ENCODE measurements at places on chromosomes 3 and 15.

DNA sequence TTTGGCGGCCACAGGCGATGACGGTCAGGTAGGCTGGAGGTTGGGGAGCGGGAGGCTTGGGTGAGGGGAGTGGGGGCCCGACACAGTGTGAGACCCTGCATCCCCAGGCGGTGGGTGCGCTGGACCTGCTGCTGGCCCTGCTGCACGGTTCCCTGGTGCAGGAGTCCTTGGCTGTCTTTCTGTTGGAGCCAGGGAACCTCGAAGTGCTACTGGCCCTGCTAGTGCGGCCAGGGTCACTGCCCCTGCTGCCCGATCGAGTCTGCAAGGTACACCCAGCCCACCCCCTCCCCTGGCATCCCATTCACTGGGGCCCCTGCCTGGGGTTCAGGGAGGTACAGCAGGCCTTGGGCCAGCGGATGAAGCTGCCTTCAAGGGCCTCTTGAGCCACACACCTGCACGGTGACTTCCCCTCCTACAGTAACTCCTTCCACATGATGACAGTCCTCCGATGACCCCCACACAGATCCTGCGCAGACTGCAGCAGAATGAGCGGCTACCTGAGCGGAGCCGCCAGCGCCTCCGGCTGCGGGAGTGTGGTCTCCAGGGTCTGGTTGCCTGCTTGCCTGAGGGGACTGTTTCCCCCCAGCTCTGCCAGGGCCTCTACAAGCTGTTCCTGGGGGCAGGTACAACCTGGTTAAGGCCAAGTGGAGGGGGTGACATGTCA lies 19.5 kb downstream of the NBEAL2 start:
- no peak for DNase-seq

GRCh38 chr3:16663854-16664712 lies 58.9 kb upstream of the DAZL start:
- no peak for DNase-seq

DNA sequence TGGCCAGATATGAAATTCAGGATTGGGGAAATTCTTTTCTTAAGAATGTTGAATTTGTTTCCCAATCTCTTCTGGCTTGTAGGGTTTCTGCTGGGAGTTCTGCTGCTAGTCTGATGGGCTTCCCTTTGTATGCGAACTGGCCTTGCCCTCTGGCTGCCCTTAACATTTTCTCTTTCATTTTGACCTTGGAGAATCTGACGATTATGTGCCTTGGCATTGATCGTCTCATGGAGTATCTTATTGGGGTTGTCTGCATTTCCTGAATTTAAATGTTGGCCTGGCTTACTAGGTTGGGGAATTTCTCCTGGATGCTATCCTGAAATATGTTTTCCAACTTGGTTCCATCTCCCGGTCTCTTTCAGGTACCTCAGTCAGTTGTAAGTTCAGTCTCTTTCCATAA lies 152.2 kb downstream of the CFAP20DC start:
- DNase-seq: no peak

- no peak for DNase-seq
Measured at GRCh38 chr3:2790266-2790815, 319.8 kb downstream of the IL5RA start.

DNA sequence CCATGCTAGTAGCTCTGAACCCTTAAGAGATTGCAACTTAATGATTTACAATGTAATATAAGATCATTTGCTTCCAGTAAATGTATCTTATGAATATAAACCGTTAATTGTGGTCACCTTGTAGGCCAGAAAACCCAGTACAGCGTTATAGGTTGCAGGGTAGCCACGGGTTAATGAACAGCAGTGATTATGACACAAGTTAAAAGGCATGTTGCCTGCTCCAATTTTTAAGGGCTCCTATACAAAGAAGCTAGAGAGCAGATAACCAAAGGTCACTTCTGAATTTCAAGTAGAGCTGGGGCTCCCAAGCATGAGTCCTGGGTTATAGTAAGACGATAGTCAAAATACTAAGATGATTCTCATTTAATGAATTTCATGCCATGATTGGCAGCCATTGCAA lies 13.5 kb downstream of the GUCA1C start:
- no peak for DNase-seq

GRCh38 chr3:190514413-190515153 lies 698 bp downstream of the IL1RAP start:
- peak; percentile 46 for DNase-seq

- no peak for DNase-seq
Measured at GRCh38 chr15:71334873-71335272, 219.6 kb downstream of the THSD4 start.

DNA sequence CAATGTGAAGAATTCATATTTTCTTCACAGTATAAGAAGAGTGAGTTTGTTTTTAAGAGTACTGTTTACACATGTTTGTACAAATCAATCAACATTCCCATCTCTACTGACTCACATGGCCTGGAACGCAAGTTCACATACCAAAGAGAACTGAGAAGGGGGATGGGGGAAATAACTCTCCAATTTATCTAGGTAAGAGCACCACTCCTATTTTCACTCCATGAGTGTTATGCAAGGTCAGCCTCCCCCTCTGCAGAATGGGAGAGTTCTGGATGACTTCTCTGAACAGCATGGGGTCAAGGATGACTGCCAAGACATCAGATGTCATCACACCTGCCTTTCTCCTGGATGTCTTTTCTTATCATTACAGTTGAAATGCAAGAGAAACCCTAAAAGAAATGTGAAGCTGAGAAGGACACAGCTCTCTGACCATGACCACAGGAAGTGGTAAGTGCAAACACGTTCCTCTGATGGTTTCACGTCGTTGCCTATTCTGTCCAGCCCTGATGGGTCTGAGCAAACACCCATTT lies 95.2 kb downstream of the SEMA6D start:
- DNase-seq: no peak

DNA sequence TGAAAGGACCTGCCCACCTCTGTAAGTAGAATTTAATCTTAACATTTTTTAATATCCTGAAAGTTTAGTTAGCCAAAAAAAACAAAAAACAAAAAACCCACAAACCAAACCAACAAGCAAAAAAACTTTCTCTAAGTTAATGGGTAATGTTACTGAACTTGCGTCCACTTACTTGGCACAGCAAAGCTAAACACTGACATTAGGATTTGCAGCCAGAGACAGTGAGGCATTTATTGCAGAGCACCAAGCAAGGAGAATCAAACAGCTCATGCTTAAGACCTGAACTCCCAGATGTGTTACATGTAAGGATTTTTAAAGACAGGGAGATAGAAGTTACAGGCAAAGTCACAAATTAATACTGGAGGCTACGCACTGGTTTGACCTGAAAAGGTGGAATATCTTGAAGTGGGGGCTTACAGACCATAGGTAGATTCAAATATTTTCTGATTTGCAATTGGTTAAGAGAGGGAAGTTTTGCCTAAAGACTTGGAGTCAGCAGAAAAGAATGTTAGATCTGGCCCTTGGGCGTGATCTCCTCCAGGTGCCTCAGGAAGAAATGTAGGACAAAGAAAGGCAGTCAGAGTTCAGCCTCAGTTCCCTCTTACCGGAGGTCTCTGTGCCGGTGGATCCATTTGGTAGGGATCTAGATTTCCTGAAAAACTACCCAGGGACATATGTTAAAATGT lies 205.0 kb downstream of the ADAMTSL3 start:
- no peak for DNase-seq

GRCh38 chr3:22419261-22419660 lies 668.3 kb upstream of the ZNF385D start:
- no peak for DNase-seq

DNA sequence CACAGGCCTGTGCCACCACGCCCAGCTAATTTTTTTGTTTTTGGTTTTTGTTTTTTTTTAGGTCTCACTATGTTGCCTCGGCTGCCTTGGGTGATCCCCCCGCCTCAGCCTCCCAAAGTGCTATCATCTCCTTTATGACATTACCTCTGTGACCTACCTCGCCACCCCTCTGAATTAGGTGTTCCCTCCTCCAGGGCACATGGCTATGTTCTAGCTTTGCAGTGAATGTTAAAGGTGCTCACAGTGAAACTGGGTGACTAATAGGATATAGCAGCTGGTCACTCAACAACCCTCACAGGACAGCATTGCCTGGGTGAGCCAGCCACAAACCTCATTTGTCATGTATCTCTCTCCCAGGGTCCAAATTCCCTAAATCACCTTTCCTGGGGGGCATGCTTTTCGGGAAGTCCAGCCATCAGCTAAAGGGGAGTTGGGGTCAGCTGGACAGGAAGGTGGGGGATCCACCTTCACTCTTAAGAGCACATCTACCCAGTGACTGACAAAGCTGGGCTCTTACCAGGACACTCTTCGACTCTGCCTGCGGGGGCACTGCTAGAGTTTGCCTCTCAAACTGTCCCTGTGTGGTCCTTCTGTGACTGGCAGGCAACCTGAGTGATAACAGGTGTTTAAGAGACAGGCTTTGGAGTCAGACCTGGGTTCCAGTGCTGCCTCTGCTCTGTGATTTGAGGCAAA lies 1.6 kb upstream of the TTLL3 start:
- peak; percentile 75 for DNase-seq

DNA sequence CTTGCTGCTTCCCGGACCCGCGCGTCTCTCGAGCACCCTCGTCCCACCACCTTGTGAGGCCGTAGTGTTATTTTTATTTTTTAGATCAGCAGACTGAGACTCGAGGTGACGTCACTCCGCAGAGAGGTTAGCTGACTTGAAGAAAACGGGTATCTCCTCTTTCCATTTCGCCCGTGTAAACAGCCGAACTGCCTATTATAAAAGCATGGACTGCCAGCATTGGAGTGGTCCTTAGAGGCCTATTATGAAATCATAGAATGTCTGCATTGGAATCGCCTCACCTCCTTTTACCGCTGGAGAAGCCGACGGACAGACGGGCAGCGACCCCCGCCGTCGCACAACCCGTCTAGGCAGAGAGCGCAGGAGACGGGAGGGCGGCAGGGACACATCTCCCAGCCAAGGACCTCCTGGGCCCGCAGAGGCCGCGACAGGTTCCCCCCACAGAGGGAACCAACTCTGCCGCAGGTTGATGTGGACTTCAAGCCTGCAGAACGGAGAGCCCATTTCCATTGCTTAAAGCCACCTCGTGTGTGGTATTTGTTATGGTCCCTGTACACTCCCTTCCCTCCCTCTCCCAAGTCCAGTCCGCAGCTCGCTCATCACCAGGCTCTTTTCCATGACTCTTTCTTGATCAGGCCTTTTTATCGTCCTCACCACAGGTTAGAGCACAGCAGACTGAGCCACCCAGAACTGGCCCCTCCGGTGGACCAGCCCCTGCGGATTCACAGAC lies 540 bp upstream of the PPP1R2 start:
- DNase-seq: no peak

- no peak for DNase-seq
Measured at GRCh38 chr3:43838877-43839276, 148.1 kb downstream of the ABHD5 start.

DNA sequence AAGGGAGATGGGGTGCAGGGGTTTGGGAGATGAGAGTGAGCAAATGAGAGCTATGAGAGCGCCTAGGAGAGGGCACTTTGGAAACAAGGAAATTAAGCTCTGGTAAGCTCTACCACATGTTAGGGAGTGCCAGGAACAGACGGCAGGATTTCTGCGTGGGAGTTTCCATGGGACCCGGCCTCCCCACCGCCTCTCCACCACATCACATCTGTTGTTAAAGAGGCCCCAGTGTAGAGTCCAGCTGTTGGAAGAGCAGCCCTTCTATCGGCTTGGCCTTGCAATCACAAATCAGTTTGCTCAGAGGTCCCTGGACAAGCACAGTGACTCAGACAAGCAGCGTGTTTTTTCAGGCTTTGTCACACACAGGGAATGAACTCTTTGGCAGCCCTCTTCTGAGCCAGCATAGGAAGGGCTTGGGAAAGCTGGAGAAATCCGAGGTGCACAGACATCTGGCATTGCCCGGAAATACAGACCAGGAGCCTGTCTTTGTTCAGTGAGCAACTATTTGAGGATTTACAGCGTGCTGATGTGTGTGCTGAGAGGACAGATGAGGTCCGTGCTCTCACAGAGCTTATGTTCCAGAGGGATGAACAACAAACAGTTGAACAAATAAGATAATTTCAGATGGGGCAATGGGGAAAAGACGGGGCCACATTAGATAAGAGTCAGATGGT lies 370.6 kb upstream of the PROK2 start:
- DNase-seq: no peak

DNA sequence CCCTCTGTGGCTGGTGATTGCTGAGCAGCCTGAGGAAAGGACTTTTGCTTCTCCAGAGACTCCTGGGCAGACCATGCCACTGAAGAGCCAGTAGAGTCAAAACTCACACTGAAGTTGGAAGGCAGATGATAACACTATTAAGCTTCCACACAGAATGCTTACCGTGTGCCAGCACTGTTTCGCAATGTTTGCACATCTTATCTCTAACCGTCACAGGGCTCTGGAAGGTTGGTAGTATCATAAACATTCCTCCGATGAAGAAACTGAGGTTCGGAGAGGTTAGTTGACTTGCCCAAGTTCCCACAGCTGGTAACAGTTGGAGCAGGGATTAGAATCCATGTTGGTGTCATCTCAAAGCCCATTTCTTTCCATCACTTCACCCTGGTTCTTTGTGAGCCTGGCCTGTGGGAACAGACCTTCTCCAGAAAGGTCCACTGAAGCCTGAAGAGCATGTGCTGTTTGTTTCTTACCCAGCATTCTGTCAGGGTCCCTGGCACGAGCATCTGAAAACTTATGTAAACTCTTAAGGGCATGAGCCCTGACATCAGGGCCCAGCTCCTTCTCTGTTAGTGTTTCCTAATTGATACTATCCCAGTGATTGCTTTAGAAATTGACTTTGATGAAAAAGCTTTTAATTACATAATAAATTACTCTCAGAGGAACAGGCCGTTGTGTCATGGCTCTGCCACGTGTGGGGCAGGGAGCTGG lies 77.0 kb upstream of the PRR23C start:
- no peak for DNase-seq

DNA sequence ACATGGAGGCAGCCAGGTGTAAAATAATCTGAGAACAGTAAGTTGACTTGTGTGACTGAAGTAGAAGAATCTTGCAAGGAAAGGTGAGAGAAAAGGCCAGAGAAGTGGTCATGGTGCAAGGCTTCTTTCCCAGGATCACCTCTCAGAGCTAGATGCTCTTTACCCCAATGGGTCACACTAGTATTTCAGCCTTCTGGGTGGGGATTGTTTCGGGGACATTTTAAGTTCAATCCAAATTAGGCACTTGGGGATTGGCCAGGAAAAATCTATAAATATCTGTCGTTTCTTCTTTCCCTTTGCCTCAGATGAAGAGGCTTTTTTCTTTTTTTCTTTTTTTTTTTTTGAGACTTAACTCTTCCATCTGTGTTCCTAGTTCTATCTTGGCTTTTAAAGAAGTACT lies 188.0 kb downstream of the KLHL25 start:
- DNase-seq: no peak

DNA sequence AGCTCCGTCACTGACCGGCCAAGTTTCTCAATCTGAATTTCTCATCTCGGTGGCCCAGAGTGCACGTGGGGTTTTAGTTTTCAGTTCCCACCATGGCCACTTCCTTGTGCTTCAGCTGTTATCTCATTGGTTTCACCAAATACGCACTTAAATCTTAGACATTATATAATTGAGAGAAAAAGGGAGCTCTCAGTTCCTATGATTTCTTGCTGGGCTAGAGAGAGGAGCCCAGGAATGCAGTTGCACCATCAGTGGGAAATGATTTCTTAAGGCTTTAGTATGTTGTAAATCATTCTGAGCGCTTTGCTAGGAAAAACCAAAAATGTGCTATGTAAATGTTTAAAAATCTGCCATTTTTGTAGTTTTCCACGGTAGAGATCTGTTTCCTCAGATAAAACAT lies 53.2 kb downstream of the OXNAD1 start:
- DNase-seq: no peak

GRCh38 chr15:63194302-63194701 lies 4.9 kb downstream of the RAB8B start:
- no peak for DNase-seq

All from activated CD4-positive, alpha-beta T cell treated with anti-CD3 and anti-CD28 coated beads for 48 hours (primary cell).